ENCODE measurements at places on chromosomes 4 and X.

DNA sequence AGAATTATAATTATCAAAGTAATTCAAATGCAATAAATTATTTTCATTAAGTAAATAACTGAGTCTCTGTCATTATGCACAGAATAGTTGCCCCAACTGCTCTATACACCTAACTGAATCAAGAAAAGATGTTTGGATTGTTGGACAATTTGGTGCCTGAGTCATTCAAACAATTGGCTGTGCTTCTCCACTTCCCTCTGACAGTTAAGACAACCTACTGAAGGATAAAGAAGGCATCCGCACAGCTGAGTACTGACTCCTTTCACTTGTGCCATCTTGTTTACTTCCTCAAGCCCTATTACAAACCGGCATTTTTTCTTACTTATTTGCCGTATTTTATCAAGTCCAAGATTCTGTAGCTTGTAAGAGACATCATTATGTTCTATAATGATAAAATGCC, 110.6 kb upstream of the C1QTNF7 start:
- no peaks in the 10 kb centered on the region for H3K27me3 ChIP-seq
- no peak for DNase-seq
- no peak overlapping the region for H3K4me3 ChIP-seq
- H3K27ac ChIP-seq = no peak overlapping the region

DNA sequence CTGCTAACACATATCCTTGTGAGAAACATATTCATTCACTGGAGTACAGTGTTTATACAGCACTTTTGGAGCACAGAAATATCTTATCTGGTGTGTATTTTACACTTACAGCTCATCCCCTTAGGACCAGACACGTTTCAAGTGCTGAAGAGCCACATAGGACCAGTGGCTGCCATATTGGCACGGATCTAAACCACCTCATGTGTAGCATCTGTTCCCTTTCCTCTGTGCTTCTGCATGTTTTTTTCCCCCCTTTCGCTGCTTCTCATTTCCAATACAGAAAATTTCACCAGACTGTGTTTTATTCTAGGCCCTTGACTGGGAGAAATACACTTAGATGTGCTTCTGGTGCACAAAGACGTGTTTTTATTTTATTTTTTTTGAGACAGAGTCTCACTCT, 69.7 kb upstream of the RBMX start:
- no peak for DNase-seq
- H3K4me1 ChIP-seq = no peaks in the 10 kb centered on the region
- no peak overlapping the region for H3K4me3 ChIP-seq
- H3K36me3 ChIP-seq = no peaks in the 10 kb centered on the region

DNA sequence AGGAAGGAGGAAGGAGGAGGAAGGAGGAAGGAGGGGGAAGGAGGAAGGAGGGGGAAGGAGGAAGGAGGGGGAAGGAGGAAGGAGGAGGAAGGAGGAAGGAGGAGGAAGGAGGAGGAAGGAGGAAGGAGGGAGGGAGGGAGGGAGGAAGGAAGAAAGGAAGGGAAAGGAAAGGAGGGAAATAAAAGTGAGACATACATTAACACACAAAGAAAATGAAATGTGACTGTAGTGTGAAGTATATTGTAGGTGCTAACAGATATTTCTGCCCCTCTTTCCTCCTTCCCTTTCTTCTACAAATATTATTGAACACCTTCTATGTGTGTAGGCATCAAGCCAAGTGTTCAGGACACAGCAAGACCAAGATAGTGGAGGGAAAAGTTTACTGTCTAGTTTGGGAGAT, 26.4 kb upstream of the PROM1 start:
- DNase-seq = no peak
- no peaks in the 10 kb centered on the region for H3K4me1 ChIP-seq
- H3K4me3 ChIP-seq = no peak overlapping the region

GRCh38 chr4:153207567-153207966, 3.3 kb downstream of the TRIM2 start:
- H3K4me1 ChIP-seq = peaks cover 25% of the 10 kb centered on the region
- no peak overlapping the region for H3K4me3 ChIP-seq
- DNase-seq = peak; percentile 63
- H3K27ac ChIP-seq = no peak overlapping the region

GRCh38 chr4:170001011-170001744, 25.0 kb downstream of the MFAP3L start:
- no peak overlapping the region for H3K27ac ChIP-seq
- peaks cover 6% of the 10 kb centered on the region for H3K4me1 ChIP-seq
- H3K4me3 ChIP-seq = no peak overlapping the region
- H3K36me3 ChIP-seq = no peaks in the 10 kb centered on the region

DNA sequence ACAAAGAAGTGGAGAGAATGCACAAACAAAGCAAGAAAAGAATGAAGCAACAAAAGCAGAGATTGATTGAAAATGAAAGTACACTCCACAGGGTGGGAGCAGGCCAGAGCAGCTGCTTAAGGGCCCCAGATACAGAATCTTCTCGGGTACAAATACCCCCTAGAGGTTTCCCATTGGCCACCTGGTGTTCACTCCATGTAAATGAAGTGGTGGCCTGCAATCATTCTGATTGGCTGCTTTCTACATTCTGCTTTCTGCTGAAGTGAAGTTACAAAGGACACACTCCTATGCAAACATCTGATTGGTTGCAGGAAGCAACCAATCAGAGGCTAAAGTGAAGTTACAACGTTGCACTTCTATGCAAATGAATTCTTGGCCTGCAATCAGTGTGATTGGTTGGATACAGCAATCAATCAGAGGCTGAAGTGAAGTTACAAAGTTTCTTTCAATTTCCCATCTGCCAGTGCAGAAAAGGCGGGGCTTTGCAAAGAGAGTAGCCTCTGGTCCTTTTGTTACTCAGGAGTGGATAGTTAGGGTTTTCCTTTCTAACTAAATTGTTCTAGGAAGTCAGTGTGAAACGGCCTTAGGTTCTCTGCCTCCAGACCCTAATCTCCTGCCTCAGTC, 19.0 kb upstream of the GPC4 start:
- DNase-seq = no peak
- no peaks in the 10 kb centered on the region for H3K36me3 ChIP-seq
- H3K27ac ChIP-seq = no peak overlapping the region
- no peaks in the 10 kb centered on the region for H3K27me3 ChIP-seq
- no peak overlapping the region for H3K4me3 ChIP-seq
- H3K4me1 ChIP-seq = peaks cover 3% of the 10 kb centered on the region

DNA sequence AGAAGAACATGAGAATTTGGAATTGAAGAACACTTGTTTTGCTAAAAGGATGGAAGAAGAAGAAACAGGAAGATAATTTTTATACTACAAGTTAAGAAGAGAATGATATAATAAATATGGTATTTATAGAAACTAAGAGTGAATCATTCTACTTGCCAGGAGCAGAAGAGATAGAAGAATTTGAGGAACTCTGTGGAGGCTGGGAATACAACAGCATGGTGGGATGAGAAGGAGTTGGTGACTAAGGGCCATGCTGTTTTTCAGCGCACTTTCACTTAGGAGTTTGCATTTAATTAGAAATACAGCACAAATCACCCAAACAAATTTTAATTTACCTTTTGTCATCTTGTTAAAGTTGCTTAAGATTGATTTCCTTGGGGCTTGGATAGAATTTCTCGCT, 20.5 kb downstream of the HADH start:
- H3K27me3 ChIP-seq = no peaks in the 10 kb centered on the region
- peaks cover 1% of the 10 kb centered on the region for H3K36me3 ChIP-seq
- H3K4me3 ChIP-seq = no peak overlapping the region

- no peak for DNase-seq
- peaks cover 2% of the 10 kb centered on the region for H3K4me1 ChIP-seq
- H3K27ac ChIP-seq = no peak overlapping the region
- H3K27me3 ChIP-seq = no peaks in the 10 kb centered on the region
- H3K4me3 ChIP-seq = no peak overlapping the region
- no peaks in the 10 kb centered on the region for H3K36me3 ChIP-seq
Observed at GRCh38 chr4:130143656-130144055, 1047.7 kb downstream of the C4orf33 start.

DNA sequence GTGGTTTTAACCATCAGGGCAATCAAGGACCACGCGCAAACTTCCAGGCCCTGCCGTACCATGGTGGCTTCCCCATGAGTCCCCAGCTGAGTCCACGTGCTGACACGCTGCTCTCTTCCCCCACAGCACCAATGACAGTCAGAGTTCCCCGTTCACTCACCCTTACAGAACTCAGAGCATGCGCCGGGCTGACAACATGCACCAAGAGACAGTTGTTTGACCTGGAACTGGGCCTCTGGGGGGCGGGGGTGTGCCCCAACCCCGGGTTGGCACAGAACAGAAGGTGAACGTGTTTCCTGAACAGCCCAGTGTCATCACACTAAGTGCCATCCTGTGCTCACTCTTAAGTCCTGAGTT, 29.4 kb downstream of the IRF2 start:
- no peak for DNase-seq
- no peaks in the 10 kb centered on the region for H3K27me3 ChIP-seq
- no peaks in the 10 kb centered on the region for H3K36me3 ChIP-seq

- H3K36me3 ChIP-seq = no peaks in the 10 kb centered on the region
- H3K4me3 ChIP-seq = no peak overlapping the region
- no peaks in the 10 kb centered on the region for H3K27me3 ChIP-seq
Observed at GRCh38 chrX:122972604-122973003, 211.5 kb upstream of the GRIA3 start.
